ENCODE measurements at places on chromosomes 13 and 19.

GRCh38 chr13:105878119-105878700, 657.3 kb downstream of the EFNB2 start:
- no peak for DNase-seq

DNA sequence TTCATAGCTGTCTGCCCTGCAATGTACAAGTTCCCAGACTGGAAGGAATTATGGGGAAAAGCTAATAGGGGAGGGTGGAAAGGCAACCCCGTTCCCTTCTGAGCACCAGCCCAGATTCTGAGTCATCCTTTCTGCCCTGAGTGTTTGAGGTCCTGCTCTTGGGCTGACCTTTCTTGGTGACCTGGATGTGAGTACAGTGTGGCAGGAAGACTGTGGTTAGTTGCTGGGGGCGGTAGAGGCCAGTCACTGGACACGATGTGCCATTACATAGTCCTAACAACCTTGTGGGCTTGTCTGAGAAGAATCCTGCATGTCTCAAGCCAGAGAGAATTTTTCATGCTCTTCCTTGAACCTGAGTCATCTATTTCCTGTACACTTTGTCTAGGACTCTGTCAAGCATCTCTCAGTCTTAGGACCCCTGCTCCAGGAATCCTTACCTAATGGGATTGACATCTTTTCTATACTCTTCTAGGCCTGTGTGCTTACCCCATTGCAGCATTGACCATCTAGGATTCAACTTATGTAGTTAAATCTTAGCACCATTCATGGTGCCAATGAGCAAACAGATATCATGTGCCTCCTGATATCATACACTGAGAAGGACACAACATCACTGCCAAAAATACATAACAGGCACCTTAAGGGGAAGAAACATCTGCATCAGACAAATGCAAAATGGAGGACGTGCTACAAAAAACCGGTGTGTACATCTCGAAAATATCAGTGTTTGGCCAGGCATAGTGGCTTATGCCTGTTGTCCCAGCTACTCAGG, 8.1 kb upstream of the ANGPTL4 start:
- peak; percentile 55 for DNase-seq

DNA sequence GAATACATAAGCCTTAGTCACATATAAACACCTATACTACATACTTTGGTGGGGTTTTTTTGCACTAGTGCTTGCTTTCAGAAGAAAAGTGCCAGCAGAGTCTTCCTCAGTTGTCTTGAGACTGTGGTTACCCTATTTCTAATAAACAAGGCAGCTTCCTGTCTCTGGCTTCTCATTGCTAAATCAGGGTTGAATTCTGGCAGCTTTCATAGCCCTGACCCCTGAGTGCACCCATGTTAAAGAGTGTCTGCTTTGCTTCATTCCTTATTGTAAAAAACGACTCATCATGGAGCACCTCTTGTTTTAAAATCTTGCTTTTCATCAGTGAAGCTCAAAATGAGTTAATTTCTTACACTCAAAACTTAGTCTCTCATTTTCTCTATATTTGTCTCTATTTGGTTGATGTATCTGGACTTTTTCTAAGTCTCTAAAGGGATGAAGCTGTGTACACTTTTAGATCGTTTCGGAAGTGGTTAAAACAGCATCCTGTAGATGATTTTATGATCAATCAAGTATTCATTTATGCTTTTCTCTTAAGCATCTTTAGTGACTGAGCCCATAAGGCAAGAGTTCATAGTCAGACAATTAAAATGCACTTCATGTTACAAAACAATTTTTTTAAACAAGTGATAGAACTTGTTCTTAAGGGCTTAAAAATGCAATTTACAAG, 72.1 kb downstream of the KLF12 start:
- peak; percentile 20 for DNase-seq

DNA sequence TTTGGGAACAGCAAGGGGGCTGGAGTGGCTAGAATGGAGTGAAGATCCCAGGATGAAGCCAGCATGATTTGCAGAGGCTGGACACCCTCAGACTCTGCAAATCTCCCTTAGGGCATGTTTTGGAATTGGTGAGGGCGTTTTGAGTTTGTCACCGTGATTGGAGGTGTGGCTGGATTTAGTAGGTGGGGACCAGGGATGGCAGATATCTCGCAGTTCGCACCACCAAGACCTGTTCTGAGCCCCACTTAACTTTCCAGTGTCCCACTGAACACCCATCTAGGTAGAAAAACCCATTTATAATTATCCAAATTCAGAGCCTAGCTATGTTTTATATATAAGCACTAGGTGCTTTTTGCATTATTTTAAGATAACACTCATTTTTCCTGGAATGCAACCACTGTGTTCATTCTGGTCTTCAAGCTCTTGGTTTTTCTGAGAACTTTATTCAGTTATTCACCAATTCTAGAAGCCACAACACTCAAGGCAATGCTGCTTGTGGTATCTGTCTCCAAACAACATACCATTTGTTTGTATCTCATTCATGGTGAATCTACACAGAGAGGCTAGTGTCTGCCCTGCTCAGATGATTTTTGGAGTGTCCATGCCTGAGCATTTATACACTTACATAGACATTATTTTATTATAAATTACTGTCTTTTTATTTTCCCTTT, 3.0 kb upstream of the NANOS2 start:
- DNase-seq: no peak

DNA sequence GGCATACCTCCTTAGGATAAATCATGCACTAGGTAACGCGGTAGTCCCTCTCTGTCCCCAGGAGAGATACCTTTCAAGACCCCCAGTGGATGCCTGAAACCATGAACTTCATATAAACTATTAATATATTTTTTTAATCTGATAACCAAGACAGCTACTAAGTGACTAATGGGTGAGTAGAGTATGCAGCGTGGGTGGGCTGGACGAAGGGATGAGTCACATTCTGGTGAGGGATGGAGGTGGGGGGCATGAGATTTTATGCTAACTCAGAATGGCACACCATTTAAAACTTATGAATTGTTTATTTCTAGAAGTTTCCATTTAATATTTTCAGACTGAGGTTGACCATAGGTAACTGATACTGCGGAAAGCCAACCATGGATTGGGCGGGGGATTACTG, 46.2 kb downstream of the CDK8 start:
- no peak for DNase-seq

DNA sequence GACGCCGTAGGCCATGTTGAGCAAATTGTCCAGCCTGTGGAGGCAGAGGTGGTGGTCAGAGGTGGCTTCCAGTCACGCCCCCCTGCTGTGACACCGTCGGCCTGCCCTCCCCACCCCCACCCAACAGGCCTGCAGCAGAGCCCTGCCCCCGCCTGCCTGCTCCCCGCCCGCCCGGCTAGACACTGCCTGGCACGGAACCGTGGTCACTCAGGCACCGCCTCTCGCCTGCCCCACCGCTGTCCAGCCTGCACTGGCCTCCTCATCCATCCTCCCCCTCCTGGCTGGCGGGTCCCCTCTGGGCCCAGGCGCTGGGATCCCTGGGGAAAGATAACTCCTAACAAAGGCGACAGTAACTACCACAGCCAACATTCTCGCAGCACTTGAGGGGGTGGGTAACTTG, 21.7 kb downstream of the PRKCSH start:
- no peak for DNase-seq

DNA sequence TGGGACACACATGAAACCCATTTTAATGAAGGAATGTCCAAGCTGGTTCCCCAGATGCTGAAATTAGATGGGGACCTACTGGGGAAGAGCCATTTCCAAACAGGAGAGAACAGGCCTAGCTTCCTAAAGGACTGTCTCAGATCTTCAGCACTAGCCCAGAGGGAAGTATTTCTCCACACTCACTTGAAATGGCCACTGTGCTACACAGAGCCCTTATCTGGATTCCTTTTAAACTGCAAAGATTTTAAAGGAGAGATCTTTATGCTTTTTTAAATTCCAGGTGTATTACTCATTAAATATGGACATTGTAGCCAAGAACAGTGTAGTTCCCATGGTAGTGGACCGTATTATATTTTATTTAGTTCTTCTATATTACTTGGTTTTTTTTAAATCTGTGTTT, 255.3 kb downstream of the SHISA2 start:
- DNase-seq: no peak

DNA sequence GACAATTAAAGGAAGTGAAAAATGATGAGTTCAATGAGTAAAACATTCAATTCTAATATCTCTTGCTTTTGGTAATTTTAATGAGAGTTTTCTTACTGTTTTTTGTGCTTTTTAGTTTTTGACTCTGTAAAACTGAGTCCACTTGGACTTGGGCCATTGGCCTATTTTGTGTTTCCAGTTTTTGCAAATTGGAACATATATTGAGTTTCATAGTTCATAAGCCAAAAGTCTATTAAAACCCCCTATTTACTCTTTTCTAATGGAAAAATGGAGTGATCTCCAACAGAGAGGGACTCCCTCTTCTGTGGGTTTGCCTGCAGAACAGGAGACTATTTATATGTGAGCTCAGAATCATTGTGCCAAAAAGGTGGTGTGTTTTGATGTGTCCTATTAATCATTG, 219.7 kb upstream of the SPRY2 start:
- no peak for DNase-seq

DNA sequence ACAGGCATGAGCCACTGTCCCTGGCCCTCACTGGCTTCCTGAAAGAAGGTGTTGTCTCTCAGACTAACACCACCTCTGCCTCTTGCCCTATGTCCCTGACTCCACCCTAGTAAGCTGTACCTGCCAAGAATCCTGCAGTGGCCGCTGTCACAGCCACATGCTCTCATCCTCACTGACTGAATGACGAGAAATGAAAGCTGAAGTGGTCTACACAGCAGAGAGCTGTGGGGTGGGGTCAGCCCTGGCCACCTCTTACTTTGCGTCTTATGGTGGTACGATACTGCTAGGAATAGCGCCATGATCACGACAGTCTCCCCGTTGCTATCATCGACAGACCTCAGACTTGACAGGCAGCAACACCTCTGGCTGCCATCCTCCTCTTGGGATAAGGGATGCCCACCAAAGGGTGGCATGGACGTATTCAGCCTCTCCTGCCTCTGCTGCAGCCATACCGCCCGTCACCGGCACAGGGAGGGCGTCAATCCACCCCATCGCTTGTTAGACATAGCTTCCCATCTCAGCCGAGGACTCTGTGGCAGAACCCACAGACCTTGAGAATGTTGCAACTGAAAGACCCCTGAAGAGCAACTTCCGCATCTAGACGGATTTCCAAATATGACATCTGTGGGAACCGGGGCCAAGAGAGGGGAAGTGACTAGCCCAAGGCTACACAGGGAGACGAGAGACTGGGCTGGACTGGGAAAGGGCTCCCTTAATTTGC, 809 bp downstream of the MYO1F start:
- DNase-seq: no peak

DNA sequence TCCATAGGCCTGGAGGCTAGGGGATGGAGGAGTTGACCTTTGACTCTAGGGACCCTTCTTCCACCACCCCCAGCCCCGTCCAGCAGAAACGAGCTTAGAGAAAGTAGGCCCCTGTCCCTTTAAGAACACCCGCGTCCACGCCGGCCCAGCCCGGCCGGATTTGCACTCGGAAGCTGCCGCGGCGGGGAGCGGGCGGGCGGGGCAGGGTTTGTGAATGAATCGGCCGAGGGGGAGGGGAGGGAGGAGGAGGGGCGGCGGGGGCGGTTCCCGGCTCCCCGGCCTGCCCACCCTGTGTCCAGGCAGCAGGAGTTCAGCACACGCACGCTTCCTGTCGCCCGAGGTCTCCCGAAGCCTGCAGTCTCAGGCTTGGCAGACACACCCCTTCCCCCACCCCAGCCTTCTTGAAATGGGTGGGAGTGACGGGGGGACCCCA, 1.5 kb downstream of the UNC13A start:
- no peak for DNase-seq

DNA sequence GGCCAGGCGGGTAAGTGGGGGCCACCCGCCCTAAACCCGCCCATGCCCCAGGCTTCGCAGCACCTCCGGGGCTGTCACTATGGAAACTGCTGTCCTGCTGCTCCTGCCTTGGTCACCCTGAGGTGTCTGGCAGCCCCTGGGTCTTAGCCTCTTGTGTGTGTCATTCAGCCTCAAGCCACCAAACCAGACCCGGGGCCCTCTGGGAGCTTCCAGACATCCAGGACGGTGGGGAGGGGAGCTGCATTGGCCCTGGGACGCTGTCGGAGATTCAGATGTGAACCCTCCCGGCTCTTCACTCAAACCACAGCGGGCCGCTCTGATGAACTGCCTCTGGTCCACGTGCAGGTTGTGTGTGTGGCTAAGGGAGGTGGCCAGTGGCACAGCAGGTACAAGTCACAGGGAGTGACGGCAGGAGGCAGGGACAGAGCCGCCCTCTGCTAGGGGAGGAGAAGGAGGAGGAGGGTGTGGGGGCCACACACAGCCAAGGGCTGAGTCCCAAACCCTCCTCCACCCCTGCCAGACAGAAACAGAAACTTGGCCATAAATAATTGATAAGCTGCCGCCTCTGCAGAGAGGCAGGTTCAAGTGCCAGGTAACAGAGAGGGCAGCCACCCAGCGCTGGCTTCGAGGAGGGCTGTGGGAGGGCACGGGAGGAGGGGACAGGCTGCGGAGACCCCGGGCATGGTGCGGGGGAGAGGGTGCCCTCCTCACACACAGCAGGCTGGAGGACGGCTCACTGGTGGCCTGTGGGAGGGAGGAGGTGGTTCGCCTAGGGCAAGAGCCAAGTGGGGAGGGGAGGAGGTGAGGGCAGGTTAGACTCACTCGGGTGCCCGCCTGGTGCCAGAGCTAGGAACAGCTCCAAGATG, 8.0 kb downstream of the NANOS3 start:
- no peak for DNase-seq

- DNase-seq: no peak
These were observed 5.6 kb upstream of the RAB8A start for GRCh38 chr19:16106121-16106520.

GRCh38 chr19:49347835-49348234, 12.6 kb downstream of the CD37 start:
- no peak for DNase-seq

- no peak for DNase-seq
These were observed 7.6 kb downstream of the COL4A1 start for GRCh38 chr13:110299283-110299840.

All from uterus (tissue), 4 donors.